ENCODE measurements at places on chromosomes 12 and 14.

DNA sequence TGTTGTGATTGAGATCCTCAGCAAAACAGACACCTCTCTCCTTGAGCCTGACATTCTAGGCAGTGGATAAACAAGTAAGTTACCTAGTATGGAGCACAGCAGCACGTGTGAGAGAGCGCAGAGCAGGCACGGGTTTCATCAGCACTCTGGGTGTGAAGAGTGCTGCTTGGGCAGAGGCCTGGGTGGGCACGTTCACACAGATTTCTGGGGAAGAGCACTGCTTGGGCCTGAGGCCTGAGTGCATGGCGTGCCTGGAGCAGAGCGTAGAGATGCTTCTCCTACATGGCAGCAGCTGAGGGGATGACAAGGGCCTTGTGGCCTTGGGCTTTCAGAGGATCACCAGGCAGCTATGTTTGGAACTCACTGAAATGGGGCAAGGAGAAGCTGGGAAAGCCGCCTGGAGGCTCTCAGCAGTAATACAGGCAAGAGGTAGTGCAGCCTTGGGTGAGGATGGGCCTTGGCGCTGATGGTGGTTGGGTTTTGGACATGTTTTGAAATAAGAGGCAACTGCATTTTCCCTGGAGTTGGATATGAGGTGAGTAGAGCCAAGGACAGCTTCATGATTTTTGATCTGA, 17.6 kb downstream of the CKB start:
- no peak for DNase-seq

GRCh38 chr14:67733616-67734015, 31.9 kb downstream of the RDH12 start:
- no peak for DNase-seq

GRCh38 chr14:86310611-86311010, 780.7 kb downstream of the FLRT2 start:
- no peak for DNase-seq

- DNase-seq = peak; percentile 41
Observed at GRCh38 chr14:20327005-20327869, 5.8 kb downstream of the CCNB1IP1 start.

Measured in HTR-8/SVneo (cell line).